ENCODE measurements at places on chromosomes 6 and 20.

DNA sequence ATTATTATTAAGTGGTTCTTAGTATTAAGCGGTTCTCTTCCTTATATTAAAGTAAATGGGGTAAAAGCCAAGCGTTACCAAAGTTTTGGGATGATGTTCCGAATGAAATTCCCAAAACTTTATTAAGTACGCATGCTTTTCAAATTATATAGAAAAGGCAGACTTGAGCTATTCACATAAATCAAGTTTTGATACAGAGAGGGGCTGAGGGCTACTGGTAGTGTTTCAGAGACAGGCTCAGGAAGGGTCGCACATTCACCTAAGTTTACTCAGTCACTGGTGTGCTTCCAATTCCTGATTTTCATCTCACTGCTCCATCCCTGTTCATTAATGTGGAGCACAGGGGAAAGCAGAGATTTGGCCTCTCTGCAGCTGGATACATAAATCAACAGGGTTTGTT, 652.2 kb downstream of the QKI start:
- no peak for DNase-seq

GRCh38 chr6:163346497-163346961, 68.0 kb upstream of the QKI start:
- DNase-seq = no peak

- DNase-seq = no peak
Measured at GRCh38 chr6:144602523-144603180, 317.5 kb downstream of the UTRN start.

DNA sequence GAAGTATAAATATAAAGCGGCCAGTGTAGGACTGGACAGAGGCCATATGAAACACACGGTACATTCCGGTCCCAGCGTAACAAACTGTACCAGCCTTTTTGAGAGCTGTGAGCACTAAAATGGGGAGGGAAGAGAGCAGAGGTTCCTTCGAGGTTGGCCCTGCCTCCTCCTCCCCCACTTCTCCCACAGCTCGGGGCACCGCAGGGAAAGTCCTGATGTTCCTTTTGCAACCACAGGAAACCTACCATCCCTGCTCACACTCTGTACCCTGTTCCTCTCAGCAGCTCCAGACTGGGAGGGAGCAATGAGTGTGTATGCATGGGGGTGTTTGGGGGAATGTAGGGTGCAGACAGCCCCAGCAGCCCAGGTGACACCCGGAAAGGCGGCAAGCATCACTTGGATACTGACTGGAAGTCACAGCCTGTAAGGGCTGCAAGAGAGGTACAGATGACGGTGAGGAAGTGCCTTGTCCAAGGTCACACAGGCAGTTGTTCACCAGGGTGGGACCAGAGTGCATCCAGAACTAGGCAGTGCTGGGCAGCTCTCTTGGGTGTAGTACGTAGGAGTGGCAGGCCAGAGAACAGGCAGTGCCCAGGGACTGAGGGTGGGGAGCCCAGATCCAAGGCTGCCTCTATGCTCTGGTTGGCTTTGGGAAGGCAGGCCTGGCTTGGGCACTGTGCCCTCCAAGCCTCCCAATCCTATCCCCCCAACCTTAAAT, 11.0 kb upstream of the ARMC12 start:
- no peak for DNase-seq

GRCh38 chr6:99905209-99906106, 88.6 kb downstream of the MCHR2 start:
- DNase-seq = no peak

- no peak for DNase-seq
Measured at GRCh38 chr6:128554302-128554701, 33.9 kb upstream of the PTPRK start.

Data from T follicular helper cell (primary cell).